ENCODE measurements at places on chromosomes 7 and 10.

DNA sequence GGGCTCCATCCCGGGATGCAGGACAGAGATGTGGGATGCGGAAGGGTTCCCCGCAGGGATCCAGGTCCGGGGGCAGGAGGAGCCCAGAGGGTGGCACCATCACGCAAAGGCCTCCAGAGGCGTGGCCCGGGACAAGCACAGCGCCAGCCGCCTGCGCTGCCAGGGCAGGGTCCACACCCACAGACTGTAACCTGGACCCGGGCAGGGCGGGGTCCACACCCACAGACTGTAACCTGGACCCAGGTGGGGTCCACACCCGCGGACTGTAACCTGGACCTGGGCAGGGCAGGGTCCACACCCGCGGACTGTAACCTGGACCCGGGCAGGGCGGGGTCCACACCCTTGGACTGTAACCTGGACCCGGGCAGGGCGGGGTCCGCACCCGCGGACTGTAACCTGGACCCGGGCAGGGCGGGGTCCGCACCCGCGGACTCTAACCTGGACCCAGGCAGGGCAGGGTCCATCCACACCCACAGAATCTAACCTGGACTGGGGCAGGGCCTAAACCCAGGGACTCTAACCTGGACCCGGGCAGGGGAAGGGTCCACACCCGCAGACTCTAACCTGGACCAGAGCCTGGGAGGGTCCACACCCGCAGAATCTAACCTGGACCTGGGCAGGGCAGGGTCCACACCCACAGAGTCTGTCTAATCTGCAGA is 37.5 kb upstream of the SUN1 start:
- DNase-seq: no peak

GRCh38 chr10:36332926-36333325 is 690.8 kb upstream of the FZD8 start:
- DNase-seq: no peak

DNA sequence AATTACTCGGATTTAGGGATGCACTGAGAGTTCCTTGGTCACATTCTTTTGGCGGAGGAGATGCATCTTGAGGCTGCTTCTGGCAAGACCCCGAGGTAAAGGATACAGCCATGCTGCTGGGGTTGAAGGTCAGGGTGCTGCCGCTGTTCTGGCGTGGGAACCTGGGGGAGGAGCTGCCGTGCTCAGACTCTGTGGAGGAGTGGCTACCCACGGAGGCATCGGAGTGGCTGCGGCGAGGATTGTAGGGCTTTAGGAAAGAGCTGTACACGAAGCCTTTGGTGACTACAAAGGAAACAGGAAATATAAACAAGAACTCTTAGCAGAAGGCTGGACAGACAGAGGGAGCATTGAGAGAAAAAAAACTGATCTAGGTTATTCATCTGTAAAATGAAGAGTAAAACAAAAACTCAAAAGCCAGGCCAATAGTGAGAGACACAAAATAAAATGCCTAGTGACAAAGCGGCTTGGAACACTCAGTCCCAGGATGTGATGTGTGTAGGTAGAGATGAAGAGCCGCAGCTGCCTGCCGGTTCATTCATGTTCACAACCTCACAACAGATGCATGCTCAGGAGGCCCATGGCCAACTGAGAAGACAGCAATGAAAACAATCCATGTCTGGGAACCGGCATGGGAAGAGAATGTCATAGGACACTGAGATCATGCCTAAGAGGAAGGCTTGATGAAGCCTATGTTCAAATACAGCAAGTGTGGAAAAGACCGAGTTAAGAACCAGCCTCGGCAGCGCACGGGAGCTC is 97.8 kb downstream of the ABCC2 start:
- DNase-seq: no peak

DNA sequence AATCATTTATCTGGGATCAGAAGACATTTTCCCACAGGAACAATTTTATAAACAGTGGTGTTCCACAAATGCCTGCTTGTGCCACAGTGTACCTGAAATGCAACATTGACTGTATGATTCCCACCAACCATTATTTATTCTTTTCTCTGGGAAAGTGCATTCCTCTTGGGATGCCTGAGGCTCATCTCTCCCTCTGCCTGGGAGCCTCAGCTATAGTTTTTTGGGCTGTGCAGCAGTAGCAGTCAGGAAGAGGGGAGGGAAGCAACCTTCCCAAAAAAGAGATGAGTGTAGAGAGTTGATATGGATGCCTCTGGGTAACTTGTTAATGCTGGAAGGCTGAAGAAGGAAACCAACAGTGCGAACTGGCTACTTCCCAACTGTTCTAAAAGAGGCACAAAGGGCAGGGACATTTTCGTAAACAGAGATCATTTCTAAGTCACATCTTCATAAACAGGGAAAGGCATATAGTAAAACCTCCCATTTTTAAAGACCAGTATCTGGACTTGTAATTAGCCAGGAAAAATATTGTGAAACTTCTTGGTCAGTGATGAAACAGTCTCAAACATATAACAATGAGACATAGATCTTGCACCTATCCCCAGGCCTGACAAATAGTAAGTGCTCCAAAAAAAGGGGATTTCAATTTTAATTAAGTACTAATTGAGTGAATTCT is 1.4 kb upstream of the CALD1 start:
- no peak for DNase-seq

DNA sequence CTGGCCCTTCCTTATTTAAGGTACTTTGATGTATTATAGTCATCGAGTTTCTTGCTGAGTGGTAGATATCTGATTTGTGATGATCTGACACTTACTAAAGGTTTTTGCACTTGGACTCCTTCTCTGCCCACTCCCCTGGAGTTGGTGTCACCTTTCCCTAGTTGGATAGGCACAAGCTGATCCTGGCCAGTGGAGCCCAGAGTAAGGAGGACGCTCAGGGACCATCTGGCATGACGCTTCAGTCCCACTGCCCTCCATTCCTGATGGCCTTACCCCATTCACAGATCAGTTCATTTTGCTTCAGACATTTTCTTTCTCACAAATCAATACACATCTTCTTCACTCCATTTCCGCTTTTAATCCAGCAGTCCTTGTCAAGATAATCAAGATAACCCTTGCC is 20.1 kb downstream of the ASB15 start:
- DNase-seq: no peak

- no peak for DNase-seq
Measured at GRCh38 chr7:1787241-1787640, 117.2 kb downstream of the ELFN1 start.

GRCh38 chr7:22116451-22117030 is 170.8 kb upstream of the CDCA7L start:
- no peak for DNase-seq

GRCh38 chr10:131726076-131726880 is 174.5 kb upstream of the PPP2R2D start:
- no peak for DNase-seq

GRCh38 chr10:122640921-122641320 is 58.7 kb downstream of the C10orf120 start:
- DNase-seq: no peak

DNA sequence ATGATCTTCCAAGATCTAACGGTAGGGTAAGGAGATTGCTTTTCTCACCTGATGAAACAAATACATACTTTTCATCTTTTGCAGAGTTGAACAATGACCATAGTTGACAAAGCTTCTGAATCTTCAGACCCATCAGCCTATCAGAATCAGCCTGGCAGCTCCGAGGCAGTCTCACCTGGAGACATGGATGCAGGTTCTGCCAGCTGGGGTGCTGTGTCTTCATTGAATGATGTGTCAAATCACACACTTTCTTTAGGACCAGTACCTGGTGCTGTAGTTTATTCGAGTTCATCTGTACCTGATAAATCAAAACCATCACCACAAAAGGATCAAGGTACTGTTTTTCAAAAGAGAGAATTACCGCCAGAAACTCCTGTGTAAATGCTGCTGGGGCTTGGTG is 79.9 kb downstream of the ANKRD61 start:
- DNase-seq: no peak

- no peak for DNase-seq
Measured at GRCh38 chr10:44292390-44293002, 92.4 kb downstream of the CXCL12 start.

- DNase-seq: no peak
Measured at GRCh38 chr7:30502470-30503251, 2.0 kb downstream of the GGCT start.

GRCh38 chr10:101229266-101230182 is at the start of gene LBX1:
Gene LBX1 (minus strand): TSS chr10:101229463. CDS start chr10:101228815, 648 bp downstream.
- no peak for DNase-seq

- DNase-seq: no peak
Measured at GRCh38 chr10:129962031-129962871, 1.8 kb downstream of the EBF3 start.

- DNase-seq: no peak
Measured at GRCh38 chr7:38280707-38281106, 7.3 kb upstream of the TARP start.

- DNase-seq: no peak
Measured at GRCh38 chr7:121322460-121322859, 6.3 kb upstream of the WNT16 start.

GRCh38 chr7:150716939-150717338 is 526 bp downstream of the GIMAP1 start:
- no peak for DNase-seq

DNA sequence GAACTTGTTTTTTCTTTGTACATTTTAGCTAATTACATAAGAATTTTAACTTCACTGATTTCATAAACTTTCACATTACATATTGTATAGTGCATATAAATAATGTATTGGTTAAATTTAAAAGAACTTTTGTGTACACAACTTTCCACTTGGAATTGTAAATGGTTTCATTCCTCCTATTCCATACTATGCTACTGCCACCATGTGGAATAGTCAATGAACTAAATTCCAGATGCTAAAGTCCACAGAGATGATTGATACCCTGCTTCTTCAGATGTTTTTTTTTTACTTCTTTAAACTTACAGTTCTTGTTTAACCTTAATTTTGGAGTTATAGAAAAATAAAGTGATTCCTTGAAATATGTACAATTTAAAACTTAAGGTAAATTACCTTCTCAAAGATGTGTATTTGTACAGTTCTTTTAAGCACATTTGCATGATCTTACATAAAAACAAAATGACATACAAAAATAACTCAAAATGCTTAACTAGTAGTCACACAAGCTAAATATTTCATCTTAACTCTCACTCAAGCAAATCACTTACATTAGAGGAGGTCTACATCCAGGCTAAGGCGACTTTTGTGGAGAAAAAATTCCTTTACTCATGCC is 247.6 kb upstream of the HGF start:
- DNase-seq: no peak

GRCh38 chr10:77603534-77603927 is 34.1 kb downstream of the KCNMA1 start:
- DNase-seq: no peak

DNA sequence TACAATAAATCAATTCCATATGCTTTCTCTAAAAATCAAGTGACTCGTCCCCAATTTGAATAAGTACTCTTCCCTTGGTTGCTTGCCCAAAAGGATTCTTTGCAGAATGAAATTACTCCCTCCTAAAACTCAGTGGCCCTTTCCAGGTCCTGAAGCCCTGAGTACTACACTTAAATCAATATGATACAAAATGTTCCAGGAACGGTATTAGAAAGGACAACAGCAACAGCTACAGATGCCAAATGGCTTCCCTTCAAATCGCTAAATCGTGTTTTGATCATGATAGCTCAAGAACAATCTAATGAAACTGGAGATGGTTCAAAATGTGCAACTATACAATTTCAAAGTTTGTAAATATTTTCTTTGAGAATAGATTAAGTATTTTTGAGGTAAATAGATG is 59.4 kb downstream of the TPK1 start:
- DNase-seq: no peak

- DNase-seq: no peak
Measured at GRCh38 chr10:130363051-130363450, 226.9 kb downstream of the GLRX3 start.

DNA sequence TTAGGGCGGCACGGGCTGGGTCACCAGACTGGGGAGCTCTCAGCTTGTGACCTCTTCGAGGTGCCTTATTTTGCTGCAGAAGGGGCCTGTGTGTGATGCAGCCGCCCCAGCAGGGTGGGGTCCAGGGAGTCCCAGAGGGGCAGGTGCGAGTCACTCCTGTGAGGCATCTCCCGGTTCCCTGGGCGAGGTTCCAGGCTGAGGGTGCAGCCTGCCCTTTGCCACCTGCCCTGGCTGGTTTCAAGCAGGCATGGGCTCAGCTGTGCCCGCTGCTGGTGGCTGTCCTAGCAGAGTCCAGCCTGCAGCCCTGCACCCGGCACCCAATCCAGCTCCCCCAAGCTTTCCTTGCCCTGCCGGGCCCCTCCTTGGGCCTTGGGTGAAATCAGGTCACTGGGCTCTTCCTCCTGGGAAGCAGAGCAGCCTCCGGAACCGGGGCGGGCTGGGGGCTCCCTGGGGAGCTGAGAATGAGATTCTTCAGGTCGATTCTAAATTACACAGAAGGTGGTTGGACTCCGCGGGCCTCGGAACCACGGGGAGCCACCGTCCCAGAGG is 64.8 kb downstream of the PWWP2B start:
- no peak for DNase-seq

GRCh38 chr10:63197344-63198092 is 64.4 kb downstream of the NRBF2 start:
- DNase-seq: no peak

DNA sequence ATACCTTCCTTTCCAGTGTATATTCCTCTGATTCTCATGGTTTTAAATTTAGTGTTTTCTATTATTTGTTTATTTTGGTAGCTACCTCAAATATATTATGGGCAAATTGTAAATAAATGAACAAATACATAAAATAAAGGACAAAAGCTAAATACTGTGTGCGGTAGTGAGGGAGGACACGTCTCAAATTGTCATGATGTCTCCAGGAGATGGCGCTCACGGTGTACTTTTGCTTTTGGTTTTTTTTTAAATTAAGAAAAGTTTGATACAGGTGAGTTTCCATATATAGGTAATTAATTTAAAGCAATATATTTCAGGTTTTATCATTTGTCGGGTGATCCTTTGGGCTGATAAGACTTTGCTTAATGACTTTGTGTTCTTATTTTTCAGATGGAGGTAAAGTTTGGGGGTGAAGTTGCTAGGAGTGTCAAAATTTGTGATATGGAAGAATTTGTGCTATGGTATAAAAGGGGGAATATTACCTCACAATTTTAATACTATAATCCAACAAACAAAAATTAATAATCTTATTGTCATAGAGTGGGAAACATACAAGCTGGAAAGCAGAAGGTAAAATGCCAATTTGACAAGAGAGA is 68.4 kb upstream of the TMEM229A start:
- DNase-seq: no peak

DNA sequence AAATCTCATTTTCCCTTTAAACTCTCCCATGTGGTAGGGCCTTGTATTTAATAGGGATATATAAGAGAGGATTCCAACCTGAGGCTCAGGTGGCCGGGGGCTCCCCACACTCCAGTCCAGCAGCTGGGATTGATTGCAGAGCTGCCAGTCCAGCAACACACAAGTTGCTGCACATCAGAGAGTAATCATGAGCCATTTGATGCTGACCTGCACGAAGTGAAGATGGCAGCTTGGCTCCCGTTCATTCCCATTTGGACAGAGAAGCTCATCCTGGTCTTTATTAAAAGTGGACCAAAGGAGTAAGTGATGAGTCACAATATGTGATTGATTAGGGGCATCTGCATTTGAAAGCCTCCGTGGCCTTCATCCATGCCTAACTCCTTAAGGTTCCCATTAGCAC is 202.4 kb downstream of the PLXNA4 start:
- DNase-seq: no peak

All from stimulated activated CD4-positive, alpha-beta T cell treated with anti-CD3 and anti-CD28 coated beads, Interleukin-15, amount 100 ng/mL, for 48 hours (primary cell).